ENCODE measurements at places on chromosomes 13 and 19.

- DNase-seq: no peak
Observed at GRCh38 chr19:3034656-3035541, 5.8 kb upstream of the TLE2 start.

GRCh38 chr19:55640043-55640576, 692 bp upstream of the ZNF580 start:
- peak; percentile 81 for DNase-seq

DNA sequence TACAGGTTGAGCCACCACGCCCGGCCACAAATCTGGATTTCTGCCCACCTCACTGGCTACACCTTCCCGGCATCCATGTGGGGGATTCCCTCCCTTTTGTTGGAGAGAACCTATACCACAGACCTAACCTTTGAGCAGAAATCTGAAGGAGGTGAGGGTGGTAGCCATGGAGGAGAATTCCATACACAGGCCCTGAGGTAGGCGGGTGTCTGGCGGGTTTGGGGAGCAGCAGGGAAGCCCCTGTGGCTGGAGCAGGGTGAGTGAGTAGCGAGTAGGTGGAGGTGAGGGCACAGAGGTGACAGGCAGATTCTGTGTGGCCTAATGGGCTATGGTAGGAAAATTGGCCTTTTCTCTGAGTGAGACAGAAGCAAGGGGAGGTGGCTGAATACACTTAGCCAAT, 10.6 kb downstream of the EIF3K start:
- no peak for DNase-seq

- DNase-seq: no peak
Observed at GRCh38 chr13:24694907-24695306, 14.7 kb downstream of the ATP12A start.

DNA sequence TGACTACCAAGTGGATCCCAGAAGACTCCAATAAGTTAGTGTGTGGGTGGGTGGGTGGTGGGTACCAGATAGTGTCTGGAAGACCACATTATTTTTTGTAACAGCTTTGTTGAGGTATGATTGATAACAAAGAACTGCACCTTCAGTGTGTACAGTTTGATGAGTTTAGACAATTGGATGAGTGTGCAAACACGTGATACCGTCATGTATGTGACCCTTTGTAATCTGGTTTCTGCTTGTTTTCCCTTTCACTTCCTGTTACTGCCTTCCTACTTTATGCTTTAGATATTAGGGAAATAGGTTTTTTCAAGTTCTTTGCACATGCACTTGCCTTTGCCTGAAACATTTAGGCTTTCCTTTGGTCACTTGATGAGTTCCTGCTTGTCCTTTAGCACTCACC, 8.5 kb downstream of the RPL21 start:
- no peak for DNase-seq

GRCh38 chr13:37381502-37381901, 217.1 kb downstream of the POSTN start:
- DNase-seq: no peak

DNA sequence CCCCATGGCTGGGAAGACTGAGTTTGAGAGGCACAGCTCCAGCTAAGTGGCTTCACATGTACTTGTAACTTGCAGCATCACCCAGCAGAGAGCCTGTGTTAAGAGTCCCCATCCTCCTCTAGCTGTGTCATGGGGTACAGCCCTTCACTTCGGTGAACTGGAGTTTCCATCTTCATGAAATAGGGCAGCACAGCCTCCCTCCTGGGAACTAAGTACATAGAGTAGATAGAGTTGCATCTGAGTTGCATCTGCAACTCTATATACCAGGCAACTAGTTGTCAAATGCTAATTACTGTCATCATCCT, 1.2 kb downstream of the PRDX2 start:
- DNase-seq: no peak

DNA sequence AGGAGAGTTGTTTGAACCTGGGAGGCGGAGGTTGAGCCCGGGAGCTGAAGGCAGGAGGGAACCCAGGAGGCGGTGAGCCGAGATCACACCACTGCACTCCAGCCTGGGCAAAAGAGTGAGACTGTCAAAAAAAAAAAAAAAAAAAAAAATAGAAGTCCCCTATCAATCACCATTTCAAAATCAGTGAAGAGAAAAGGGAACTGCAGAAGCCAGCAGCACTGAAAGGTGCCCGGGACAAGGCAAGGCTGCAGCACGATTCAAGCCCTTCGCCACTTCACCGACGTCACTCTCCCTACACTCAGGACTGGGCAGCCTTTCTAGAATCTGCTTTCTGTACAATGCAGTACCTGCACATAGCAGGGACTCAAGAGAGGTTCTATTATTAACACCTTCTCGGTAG, 21.9 kb upstream of the USP12 start:
- DNase-seq: no peak

- no peak for DNase-seq
Observed at GRCh38 chr13:72316716-72317115, 410.7 kb downstream of the MZT1 start.

GRCh38 chr19:57841122-57841763, 8.4 kb upstream of the ZNF587 start:
- no peak for DNase-seq

- DNase-seq: no peak
Observed at GRCh38 chr19:14525729-14526128, 3.7 kb upstream of the TECR start.

- no peak for DNase-seq
Observed at GRCh38 chr13:93104270-93104669, 122.3 kb upstream of the GPC6 start.

DNA sequence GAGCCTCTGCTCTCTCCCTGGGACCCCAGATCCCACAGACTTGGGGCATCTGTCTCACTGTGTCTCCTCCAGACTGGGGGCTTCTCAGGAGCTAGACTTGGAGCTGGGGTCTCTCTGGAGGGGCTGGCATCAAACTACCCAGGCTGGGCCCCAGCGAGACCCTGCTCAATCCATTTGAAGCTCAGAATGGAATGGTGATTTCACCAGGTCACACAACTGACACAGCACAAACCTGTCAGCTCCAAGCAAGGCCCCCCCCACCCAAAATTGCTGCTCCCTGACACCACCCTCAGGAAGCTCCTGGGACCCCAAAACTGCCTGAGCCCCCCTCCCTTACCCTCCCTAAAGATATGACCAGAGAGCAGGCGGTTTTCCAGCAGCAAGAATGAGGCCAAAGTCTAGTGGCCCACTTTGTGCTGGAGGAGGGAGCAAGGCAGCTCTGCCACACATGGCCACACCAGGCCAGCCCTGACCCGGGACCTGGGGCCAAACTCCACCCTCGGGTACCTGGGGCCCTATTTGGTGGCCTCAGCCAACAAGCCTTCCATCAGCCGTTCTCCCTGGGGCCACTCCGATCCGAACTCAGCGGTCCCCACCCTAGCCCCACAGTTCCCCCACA, 2.4 kb downstream of the NR2F6 start:
- no peak for DNase-seq

- no peak for DNase-seq
Observed at GRCh38 chr13:21101865-21102576, 40.6 kb upstream of the LATS2 start.

DNA sequence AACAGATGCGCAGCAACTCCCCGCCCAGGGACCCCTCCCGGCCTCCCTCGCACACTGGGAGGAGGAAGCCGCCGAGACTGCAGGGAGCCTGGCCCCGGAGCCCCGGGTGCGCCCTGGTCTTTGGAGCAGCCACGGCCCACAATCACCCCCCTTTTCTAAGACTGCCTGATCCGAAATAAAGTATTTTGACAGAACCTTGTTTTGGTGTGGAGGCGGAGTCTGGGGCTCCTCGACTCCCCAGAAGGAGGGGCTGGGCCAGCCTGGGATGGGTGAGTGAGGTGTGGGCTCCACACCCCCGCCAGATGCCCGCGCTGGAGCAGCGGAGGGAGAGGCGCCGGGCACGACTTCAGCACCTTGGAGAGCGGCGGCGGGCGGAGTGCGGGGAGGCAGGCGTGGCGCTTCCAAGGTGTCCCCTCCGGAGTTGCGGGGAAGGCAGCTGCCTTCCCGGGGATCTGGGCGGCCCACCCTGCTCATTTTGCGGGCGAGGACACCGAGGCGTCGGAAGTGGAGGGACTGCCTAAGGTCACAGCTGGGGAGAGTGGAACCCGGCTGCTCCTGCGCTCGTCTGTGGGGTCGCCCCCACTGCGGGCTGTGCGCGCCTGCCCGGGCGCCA, 9.4 kb downstream of the SIRT6 start:
- peak; percentile 33 for DNase-seq

- peak; percentile 72 for DNase-seq
Observed at GRCh38 chr19:7348587-7349230, at the start of gene ARHGEF18. Gene ARHGEF18, plus strand, starts transcription at chr19:7348937. Its CDS starts 13,954 bp downstream, at chr19:7362891.

- no peak for DNase-seq
Observed at GRCh38 chr19:10079031-10079453, 7.1 kb upstream of the SHFL start.

GRCh38 chr13:113901231-113901630, 37.4 kb upstream of the GAS6 start:
- no peak for DNase-seq

GRCh38 chr19:53132141-53132991, at the start of gene ZNF415:
Gene ZNF415, minus strand, starts transcription at chr19:53132910. Its CDS starts 10,234 bp downstream, at chr19:53122676.
- DNase-seq: peak; percentile 67

DNA sequence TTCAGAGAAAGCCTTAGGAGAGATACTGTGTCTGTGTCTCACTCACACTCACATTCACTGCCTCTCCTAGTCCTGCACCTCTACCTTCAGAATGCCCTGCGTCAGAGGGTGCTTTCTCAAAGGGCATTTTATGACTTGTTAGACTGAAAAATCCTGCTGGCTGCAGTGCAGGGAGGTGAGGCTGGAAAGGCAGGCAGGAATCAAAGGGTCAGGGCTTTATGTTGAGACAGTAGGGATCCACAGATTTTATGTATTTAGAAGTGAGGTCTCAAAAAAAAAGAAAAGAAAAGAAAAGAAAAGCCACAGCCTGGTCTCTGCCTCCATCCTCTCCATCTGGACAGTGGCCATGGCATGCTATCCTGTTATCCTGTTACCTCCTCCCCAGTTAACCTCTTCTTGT, 936.0 kb upstream of the SLC10A2 start:
- no peak for DNase-seq

DNA sequence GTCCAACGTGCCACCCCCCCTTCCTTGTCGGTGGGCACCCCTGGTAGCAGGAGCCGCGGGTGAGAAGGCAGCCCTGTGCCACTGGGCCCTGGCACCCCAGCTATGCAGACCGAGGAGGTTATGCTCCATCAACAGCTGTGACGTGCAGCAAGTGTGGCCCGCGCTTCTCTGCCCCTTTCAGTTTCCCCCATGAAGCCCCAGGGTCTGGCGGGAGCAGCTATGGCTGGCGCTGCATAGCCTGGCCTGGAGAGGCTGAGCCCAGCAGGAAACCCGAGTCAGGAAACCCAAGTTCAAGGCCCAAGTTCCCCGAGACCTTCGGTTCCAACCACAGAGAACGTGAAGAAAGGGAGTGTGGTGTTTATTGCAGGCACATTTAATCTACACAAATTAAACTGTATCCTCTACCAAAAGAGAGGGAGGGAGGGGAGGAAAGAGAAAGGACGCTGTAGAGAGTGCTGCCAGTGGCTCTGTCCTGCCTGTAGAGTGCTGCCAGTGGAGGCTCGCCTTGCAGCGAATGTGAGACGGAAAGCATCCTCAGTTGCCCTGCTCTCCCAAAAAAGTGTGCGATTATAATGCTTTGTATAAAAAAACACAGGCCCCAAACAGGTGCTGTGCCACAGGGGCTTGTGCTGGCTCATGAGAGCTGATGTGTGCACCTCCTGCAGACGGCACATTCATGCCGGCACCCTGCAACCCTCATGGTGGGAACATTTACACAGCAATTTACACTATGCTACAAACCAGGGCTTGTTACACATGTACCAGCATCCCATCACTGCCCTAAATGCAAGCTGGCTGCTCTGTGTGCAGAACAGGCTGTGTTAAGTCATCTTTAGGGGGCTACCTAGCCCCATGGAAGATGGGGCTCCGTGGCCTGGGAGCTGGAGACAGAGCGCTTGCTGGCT, 16.3 kb downstream of the POP4 start:
- no peak for DNase-seq

DNA sequence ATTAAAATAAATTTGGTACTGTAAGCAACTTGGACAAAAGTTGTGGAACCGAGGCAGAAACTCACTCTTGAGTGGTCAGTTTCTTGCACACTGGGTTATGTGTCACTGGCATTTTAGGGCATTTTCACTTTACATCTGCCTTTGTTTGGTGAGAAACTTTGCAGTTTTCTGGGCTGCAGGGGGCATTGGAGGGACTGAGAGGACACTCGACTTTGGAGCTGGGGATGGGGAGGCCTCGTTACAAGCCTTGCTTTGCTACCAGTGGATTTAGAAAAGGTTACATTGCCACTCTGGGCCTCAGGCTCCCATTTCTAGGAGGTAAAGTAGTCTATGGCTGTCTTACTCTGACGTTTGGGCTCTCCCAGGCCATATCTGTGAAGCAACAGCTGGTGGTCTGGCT, 41.9 kb upstream of the ZNF536 start:
- no peak for DNase-seq

- DNase-seq: no peak
Observed at GRCh38 chr13:106103779-106104178, 431.7 kb downstream of the EFNB2 start.

GRCh38 chr13:37616131-37616530, 17.6 kb upstream of the POSTN start:
- DNase-seq: no peak

GRCh38 chr19:8481201-8481600, 21.2 kb downstream of the PRAM1 start:
- no peak for DNase-seq

- DNase-seq: no peak
Observed at GRCh38 chr19:58570770-58571574, 2.2 kb downstream of the MZF1 start.

GRCh38 chr19:4295972-4296771, 6.0 kb downstream of the TMIGD2 start:
- DNase-seq: no peak

DNA sequence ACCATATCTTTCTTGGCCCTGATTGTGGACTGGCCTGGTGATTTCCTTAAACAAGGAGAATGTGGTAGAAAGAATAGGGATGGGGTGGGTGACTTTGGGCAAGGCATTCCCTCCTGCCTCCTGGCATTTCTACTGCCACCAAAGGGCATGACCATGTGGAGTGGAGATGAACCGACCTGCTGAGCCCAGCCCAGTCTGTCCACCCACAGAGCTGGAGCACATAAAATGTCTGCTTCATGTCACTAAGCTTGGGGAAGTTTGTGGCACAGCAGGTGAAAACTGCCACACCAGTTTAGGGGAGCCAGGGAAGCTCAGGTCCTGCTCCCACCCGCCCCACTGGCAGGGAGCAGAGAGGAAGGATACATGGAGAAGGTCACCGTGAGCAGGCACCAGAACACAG, 6.3 kb downstream of the TMEM161A start:
- DNase-seq: no peak

DNA sequence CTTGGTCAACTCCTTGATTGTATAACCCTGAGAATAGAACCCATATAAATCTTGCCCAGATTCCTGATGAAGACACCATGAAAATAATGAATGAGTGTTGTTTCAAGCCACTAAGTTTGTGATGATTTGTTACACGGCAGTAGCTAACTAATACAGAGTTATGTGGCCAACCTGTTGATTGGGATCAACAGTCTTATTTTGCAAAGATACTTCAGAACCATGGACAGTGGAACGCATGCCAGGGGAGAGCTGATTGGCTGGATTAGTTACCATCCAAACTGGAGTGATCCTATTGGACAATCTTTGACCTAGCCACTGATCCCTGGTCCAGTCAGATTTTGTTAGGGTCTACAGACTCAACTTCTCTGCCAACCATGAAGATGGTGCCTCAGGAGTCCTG, 26.6 kb downstream of the CD70 start:
- no peak for DNase-seq

- DNase-seq: no peak
Observed at GRCh38 chr19:15337202-15337601, 4.9 kb upstream of the BRD4 start.
